ENCODE measurements at places on chromosomes 6 and 20.

DNA sequence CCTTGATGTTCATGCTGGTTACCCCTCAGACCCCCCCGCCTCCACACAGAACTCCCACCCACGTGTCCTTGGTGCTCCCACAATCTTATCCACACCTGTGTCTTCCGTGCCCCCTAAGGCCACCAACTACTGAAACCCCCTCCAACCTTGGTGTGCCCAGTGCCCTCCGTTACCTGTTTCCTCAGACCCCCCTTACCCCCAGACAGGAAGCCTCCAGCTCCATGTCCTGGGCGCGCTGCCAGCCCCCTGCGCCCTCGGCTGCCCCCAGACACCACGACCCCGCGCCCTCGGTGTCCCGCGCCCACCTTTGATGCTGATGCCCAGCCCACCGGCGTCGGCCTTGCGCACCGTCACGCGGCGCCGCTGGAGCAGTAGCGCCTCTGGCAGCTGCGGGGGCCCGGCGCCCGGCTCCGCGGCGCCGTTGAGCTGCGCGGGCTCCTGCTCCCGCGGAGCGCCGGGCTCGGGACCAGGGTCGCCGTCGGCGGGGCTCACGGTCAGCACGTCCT is 504 bp downstream of the SNTA1 start:
- DNase-seq = no peak

DNA sequence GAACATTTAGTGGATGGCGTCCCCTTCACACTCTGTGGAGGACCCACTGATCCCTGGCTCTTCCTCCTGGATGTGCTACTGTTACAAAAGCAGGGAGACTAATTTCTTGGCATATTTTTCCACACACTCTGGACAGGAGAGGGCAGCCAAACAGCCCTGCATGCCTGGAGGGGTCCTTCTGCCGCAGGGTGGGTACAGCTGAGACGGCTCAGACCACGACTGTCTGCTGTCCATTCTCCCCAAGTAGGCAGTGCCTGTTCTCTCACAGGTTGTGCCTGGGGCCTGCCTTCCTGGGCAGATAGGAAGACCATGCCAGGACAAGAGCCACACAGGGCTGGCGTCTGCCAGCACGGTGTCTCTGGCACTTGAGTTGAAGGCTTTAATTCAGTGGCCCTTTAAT is 260.1 kb downstream of the FOXC1 start:
- no peak for DNase-seq

- DNase-seq = no peak
Observed at GRCh38 chr6:133610971-133611370, 277.9 kb upstream of the TCF21 start.

- DNase-seq = no peak
Observed at GRCh38 chr6:45003387-45003786, 324.7 kb upstream of the RUNX2 start.

GRCh38 chr6:152976749-152977148 is 6.1 kb downstream of the FBXO5 start:
- DNase-seq = no peak

DNA sequence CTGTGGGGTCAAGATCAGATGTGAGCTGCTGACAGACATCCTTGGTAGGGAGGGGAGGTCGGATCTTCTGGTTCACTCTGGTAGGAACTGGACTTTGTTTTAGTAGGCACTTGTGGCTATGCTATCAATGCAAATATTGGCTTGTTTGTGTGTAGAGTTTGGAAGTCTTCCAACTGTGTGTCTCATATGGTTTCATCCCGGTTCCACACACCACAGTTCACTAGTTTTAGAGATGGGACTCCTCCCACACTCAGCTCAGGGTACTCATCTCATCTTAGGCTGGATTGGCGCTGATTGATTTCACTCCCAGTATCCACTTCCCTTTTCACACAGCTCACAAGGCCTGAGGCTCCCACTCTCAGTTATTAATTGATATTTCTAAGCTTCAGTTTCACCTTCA is 161.3 kb downstream of the THBS2 start:
- no peak for DNase-seq

DNA sequence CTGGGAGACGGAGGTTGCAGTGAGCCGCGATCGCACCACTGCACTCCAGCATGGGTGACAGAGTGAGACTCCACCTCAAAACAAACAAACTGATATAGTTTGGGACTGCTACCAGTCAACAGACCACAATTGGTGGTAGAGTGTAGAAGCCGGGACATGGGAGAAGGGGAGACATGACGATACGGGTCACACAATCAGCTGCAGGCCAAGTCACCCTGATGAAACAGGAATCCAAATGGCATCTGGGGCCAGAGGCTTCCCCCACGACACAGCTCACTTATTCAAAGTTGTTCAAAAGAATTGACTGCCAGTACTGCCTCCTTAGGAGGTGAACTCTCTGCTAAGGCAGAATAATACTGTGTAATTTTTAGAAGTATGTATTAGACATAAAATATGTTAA is 27.5 kb downstream of the AMD1 start:
- no peak for DNase-seq

DNA sequence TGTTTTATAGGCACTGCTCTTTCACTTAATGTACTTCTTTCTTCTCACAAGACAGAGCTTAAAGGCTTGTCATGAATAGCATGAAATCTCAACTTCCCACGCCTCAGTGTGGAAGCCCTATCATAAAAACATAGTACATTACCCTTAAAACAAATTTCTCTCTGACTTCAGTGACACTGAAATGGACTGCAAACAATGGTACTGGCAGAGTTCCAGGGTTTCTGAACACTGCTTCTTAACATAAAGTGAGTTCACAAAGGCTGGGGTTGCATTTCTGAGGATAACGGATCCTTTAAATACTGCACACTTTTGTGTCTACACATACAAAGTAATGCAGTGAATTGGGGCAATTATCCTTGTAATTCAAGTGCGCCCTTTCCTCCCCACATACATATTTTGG is 32.3 kb upstream of the PLEKHG1 start:
- peak; percentile 55 for DNase-seq

DNA sequence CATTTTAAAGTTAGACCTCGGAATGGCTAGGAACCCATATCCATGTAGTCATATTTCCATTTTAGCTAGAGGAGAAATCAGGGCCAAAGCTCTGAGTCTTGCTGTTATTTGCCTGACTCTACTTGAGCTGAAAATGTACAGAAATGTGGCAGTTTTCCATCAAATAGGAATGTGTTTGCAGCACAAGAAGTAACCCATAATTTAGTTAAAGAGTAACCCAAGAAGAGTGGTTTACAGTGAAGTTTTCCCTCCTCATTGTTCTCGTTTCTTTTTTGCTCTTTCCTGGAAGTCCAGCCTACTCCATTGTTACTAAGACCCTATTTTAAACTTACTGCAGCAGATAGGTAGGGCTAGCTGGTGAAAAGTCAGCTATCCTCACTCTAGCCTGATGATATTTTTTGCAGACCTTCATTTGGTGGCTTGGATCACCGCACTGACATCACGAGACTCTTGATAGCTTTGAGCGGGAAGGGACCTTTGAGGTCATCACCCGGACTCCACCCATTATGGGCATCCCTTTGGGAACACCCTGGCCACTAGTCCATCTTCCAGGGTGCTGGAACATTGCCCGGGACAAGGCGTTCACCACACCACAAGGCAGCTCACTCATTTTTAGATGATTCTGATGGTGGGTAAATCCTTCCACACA is 28.0 kb upstream of the ADGRF5 start:
- DNase-seq = peak; percentile 23

DNA sequence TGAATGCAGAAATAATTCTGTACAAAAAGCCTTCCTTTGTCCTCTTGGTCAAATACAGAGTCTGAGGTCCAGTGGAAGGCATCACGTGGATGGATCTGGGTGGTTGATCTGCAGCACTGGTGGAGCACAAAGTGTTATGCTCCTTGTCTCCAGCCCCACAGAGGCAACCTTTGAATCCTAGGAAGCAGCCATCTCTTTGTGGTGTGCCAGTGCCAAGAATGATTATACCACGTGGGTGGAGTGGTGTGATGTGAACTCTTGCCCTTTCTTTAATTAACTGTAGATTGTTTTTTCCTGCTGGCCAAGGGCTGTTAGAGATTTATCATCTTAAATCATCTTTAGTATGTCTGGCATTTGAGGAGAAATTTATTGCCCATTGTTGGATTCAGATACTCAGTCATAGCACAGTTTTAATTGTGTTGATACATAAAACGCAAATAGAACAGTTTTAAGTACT is 31.1 kb downstream of the NCOA7 start:
- DNase-seq = peak; percentile 88

- DNase-seq = no peak
Observed at GRCh38 chr6:15630202-15630601, 32.6 kb downstream of the DTNBP1 start.

- DNase-seq = no peak
Observed at GRCh38 chr6:40986921-40987819, 51.9 kb downstream of the UNC5CL start.

DNA sequence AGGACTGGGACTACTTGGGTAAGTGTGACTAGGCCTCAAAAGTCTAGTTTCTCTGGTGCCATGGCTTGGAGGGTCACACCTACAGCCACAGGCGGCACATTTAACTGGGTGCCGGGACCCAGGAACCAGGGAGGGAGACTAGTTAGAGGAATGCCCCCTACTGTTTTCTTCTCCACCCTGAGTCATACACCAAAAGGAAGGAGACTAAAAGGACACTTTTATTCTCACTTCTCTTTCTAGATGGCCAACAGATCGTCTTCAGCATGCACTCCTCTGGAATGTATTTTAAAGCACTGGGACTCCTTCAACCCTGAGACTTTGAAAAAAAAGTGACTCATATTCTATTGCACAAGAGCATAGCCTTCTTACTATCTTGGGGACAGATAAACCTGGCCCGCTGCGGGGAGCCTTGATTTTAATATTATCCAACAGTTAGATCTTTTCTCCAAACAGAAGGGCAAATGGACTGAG is 33.4 kb downstream of the PLN start:
- peak; percentile 46 for DNase-seq

DNA sequence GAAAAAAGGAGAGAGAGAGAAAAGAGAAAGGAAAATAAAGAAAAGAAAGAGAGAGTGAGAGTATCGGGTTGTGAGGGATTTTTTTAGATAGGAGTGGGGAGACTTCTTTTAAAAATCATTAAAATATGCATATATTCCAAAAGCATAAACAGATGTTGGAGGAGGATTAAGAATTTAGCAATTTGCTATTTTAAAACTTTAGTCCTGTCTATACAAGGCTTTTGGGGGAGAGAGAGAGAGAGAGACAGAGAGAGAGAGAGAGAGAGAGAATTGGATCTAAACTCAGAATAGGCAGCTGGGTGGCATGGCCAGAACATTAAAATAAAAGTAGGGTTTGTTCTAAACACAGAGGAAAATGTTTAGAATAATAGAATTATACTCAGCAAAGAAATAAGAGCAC is 72.1 kb downstream of the SOD2 start:
- no peak for DNase-seq

- no peak for DNase-seq
Observed at GRCh38 chr6:74731931-74732330, 473.9 kb downstream of the COL12A1 start.

- DNase-seq = peak; percentile 27
Observed at GRCh38 chr6:41167173-41167963, 4.5 kb upstream of the TREM2 start.

- DNase-seq = no peak
Observed at GRCh38 chr20:63255931-63256704, 1.9 kb upstream of the NKAIN4 start.

DNA sequence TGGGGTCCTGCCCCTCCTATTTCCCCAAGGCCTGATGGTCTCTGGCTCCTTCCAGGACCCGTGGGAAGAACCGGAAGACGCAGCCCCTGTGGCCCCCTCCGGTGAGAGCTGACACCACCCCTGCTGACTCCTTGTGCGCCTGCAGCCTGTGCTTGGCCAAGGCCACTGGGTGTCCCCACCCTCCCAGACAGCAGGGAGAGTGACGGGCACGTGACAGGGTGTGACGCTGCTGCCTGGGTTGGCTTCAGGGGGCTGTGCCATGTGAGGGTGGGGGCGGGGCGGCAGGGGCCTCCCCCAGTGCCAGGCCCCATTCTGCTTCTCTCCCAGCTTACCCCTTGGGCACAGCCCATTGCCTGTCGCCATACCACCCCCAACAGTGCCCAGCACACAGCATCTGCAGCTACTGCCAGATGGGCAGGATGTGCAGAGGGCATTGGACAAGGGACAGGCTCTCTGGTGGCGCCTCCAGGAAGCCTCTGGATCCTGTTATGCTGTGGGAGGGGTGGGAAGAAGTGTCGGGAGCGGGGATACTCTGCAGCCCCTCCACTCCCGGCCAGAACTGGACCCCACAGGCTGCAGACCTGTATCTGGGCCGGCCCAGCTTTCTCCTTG is 2.9 kb downstream of the BIRC7 start:
- DNase-seq = peak; percentile 14

DNA sequence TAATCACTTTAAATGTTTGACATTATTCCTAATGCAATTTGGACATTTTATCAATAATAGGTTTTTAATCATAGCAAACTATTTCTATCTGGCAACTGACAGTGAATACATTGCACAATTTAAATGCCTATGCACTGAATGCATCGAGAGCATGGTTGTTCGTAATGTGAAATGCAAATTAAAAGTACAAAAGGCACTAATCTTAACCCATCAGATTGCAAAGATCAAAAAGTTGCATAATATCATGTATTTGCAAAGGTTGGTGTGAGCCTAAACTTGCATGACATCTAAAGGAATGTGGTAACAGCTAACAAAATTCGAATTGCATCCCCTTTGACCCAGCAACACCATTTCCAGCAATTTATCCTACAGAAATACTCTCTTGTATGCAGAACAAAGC is 469.9 kb upstream of the IRAK1BP1 start:
- no peak for DNase-seq

GRCh38 chr6:80541181-80541580 is 434.7 kb downstream of the BCKDHB start:
- no peak for DNase-seq

- DNase-seq = no peak
Observed at GRCh38 chr6:148021699-148022098, 320.9 kb upstream of the SASH1 start.

DNA sequence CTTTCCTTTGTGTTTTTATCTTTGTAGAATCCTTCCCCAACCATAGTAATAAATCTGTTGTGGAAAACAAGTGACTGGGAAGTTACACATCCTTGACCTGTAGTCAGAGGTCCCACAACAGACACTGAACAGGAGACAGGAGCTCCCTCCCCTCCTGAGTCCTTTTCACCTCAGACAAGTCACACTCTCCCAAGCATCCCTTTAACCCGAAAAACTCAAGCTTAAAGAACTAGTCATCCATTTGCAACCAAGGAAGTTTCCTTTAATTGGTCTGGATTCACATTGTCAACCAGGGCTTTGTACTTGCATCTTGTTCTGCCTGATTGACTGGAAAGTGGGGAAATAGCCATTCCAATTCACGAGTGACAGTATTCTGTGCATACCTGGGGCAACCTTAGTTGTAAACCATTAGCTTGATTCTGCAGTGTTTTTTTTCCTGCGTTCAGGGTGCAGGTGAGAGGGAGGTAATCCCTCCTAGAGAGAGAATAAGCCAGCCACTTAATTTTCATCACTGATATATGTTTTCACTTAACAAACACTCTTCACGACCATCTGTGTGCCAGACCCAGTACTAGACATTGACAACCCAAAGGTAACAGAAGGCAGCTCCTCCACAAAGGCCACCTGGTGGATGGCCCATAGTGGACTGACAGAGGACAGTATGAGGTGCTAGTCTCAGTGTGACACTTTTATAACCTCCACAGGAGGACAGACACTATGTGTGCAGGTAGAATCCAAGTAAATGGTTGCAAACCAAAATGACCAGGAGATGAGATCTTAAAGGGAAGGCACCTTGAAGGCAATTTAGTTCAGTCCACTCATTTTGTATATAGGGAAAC is 112.4 kb downstream of the SLX4IP start:
- DNase-seq = no peak

- DNase-seq = no peak
Observed at GRCh38 chr6:138456401-138456790, 42.9 kb downstream of the NHSL1 start.

All from small intestine (tissue), 16 donors.